ENCODE measurements at places on chromosomes 6 and 20.

GRCh38 chr6:151805286-151805840, 2.1 kb upstream of the ESR1 start:
- DNase-seq: no peak

DNA sequence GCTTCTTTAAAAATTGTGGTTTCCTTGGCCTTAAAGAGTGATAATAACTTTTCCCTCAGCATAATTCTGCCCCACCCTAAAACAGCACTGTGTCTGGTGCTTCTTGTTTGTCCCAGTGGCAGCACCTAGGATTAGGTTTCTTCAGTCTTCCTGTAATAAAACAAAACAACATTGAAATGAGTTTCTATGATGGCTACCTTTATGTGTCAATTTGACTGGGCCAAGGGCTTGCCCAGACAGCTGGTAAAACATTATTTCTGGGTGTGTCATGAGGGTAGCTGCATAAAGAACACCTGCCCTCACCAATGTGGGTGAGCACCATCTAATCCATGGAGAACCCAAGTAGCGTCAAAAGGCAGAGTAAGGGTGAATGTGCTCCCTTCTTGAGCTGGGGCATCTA, 117.8 kb downstream of the QRSL1 start:
- no peak for DNase-seq

GRCh38 chr6:44739181-44739580, 351.7 kb downstream of the CDC5L start:
- no peak for DNase-seq

DNA sequence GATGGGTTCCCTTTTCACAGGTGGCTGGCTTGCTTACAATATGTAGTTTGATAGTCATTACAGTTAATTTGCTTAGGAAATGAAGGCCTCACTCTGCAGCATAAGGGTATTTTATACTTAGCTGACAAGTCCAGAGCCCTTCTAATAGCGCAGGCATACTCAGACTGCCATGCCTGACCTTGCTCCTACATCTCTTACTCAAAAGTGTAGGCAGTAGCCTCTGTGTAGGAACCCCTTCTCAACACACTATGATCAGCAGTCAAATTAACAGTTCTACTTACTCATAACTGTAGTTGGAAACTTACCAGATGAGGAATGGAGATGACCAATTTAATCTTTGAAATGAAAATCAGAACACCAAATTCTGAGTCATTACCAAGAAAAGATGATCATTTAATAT, 373.5 kb downstream of the TBC1D32 start:
- no peak for DNase-seq

DNA sequence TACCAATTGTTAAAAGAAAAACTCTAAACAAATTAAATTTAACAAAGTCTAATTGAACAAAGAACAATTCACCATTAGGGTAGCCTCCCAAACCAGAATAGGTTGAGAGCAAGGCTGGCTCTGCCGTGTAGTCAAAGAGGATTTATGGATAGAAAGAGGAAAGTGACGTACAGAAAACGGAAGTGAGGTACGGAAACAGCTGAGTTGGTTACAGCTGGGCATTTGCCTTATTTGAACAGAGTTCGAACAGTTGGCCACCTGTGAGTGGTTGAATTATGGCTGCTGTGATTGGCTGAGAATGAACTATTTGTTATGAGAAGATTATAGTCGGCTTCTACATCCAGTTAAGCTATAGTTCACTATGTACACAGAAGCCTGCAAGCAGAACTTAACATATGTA, 18.5 kb upstream of the ISM1 start:
- DNase-seq: no peak

DNA sequence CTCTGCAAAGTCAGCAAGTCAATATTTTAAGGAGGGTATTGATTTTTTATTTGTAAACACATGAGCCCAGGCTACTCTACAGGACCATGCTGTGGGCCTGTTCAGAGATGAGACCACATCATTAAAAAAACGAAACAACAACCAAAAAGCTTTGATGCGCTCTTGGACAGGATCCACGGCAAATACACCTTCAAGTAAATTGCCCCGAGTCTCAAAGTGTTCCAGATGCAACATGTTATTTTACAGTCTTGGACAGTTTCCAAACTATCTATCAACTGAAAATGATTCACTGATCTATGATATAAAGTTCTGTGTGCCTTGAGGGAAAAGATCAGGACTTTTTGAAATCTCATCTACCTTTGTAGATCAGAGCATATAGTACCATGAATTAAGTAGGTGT, 25.8 kb upstream of the CARMIL1 start:
- no peak for DNase-seq

DNA sequence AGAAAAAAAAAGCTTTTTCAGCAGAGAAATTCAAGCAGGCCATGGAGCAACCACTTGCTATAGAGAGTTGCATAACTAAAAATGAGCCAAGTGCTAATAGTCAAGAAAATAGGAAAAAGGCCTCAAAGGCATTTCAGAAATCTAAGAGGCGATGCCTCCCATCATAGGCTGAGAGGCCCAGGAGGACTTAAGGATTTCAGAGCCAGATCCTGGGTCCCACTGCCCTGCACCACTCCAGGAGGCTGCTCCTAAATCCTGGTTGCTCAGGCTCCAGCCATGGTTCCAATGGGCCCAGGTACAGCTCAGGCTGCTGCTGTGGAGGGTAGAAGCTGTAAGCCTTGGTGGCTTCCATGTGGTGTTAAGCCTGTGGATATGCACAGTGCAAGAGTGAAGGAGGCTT, 5.5 kb downstream of the ZNF391 start:
- DNase-seq: no peak

- DNase-seq: no peak
Observed at GRCh38 chr6:144471986-144472385, 186.9 kb downstream of the UTRN start.

GRCh38 chr20:44027343-44028002, 112.8 kb downstream of the TOX2 start:
- DNase-seq: no peak

GRCh38 chr6:120569714-120570113, 764.6 kb downstream of the TBC1D32 start:
- DNase-seq: no peak

DNA sequence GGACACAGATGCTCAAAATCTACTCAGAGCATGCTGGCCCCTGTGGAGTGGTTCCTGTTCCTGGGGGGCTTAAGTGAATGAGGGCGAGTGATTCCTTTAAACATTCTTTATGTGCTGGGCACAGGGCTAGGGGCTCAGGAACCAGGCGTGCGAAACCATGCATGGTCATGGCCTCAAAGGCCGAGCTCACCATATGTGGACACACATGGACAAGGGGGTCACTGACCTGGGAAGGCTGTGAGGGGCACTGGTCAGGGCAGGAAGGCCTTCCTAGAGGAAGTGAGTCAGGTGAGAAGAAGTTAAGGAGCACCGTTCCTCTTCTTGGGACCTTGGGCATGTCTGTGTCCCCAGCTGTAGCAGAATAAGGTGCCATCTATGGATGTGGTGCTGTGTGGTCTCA, 74.6 kb upstream of the BHLHE23 start:
- DNase-seq: no peak

DNA sequence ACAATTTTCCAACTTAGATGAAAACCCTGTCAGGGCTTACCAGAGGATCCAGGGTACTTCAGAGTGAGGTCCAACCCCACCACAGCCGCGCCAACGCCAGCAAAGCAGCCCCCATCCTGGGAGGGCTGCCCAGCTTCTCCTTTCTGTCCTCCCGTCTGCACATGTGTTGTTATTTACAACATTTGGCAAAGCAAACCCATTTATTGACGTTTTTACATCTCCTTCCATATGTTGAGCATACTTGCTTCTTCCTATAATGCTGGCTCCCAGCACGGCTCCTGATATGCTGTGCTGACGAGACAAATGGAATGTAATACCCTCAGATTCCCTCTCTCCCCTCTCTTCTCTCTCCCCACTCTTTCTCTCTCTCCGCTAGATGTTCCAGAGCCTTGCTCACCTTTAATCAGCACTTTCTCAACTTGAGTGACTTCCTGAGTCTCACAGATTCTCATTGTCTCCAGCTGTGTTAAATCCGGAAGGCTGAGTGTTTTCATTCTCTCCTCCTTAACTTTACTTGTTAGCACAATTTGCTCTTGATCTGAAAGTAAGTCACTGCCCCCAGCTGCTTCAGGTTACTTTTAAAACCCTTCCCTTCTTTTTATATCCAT, 22.7 kb downstream of the RCAN2 start:
- no peak for DNase-seq

DNA sequence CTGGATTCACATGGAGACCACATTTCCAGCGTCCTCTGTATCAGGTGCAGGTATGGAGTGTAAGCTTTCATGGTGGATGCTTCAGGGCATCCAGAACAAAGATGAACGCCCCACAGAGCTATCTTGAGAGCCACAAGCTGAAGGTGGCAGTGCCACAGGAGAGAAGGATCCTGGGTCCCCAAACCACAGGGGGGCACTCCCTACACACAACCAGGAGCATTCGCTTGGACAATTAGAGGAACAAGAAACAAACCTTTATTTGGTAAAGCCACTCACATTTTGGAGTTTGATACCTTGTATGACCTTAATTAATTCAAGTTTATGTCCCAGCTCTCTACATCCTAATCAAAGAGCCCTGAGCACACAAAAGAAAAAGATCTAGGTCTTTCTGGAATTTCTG, 406.3 kb downstream of the PREX1 start:
- DNase-seq: no peak

DNA sequence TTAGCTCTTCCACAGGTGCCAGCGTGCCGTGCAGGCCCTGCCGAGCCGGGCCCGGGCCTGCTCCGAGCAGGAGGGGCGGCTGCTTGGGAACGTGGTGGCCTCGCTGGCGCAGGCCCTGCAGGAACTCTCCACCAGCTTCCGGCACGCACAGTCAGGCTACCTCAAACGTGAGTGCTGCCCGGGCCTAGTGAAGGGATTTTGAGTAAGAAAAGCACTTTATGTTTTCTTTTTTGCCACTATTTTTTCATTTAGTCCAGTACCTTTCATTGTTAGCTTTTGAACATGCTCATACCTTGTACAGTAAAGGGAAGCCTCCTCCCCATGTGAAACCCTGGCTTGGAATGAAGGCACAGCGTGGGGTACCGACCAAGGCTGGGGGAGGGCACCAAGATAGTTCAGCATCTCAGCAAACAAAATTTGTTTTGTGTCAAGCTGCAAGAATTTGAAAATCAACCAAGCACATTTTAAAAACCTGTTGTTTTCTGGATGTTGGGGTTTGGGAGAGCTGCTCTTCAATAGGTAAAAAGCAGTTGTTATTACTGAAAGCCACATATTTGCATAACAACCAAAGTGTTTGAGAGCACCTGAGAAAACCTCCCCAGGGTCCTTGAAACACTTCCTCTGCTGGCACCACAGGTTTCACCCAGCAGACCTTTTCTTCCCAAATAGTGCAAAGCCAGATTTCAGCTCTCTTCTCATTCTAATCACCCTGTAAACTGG, 18.4 kb downstream of the STX16 start:
- no peak for DNase-seq

DNA sequence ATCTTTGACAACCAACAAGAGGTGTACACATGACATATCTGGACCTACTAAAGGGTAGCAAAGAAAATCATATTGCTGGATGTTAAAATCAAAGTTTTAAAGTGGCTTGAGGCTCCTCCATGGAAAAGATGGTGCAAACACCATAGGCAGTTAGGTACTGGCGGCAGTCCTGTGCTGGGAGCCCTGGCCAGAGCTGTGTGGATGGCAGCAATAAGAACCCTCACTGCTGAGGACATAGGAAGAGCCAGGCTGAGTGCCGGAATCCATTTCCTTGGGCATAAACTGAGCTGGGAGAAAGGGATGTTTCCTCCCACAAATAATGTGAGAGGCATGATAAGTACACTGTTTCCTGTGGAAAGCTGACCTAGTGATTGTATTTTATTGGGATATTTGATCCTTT, 89.9 kb downstream of the ARID1B start:
- no peak for DNase-seq

- DNase-seq: no peak
Observed at GRCh38 chr6:14012313-14013030, 87.7 kb downstream of the RNF182 start.

- DNase-seq: no peak
Observed at GRCh38 chr20:57605045-57605444, 15.2 kb downstream of the ZBP1 start.

- DNase-seq: no peak
Observed at GRCh38 chr6:119166024-119166784, 87.7 kb upstream of the FAM184A start.

GRCh38 chr6:36662827-36663256, 15.7 kb upstream of the CDKN1A start:
- DNase-seq: no peak

DNA sequence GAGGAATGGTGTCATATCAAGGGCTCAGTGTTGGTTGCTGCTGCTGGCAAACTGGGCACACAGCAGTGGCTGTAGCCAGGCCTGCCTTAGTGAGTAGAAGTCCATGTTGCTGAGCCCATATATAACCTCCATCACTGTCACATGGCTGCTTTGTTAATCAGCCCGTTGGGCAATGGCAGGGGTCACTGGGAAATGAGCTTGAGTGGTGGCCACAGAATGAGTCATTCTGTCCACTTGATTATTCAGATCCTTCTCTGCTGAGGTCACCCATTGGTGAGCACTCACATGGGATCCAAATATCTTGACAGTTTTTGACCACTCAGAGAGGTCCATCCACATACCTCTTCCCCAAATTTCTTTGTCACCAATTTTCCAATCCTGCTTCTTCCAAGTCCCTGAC, 898.9 kb upstream of the EYS start:
- DNase-seq: no peak

Measured in kidney capillary endothelial cell (primary cell).